ENCODE measurements at places on chromosomes 2 and 18. TPM values are rescaled to one million over a fixed set of nuclear protein-coding genes. Genes with fewer than 3 reads are reported as not detected.

Gene OSR1
- polyA plus RNA-seq = 0.27 TPM

Gene CCDC148
- polyA plus RNA-seq = 0.09 TPM

Gene PLCL1
- 0.81 TPM for polyA plus RNA-seq

Gene MROH2A
- 0.54 TPM for polyA plus RNA-seq

Gene UGT1A5
- 0.15 TPM for polyA plus RNA-seq

Gene CD207
- 0.81 TPM for polyA plus RNA-seq

Gene DNER
- not detected for polyA plus RNA-seq

Gene INHA
- polyA plus RNA-seq = 0.78 TPM

Gene TRIM43
- polyA plus RNA-seq = not detected

- no peak for DNase-seq
Measured at GRCh38 chr2:30979822-30980245, 158.4 kb downstream of the GALNT14 start.

GRCh38 chr18:11689669-11690565 lies 853 bp downstream of the GNAL start:
- DNase-seq = peak; percentile 58

DNA sequence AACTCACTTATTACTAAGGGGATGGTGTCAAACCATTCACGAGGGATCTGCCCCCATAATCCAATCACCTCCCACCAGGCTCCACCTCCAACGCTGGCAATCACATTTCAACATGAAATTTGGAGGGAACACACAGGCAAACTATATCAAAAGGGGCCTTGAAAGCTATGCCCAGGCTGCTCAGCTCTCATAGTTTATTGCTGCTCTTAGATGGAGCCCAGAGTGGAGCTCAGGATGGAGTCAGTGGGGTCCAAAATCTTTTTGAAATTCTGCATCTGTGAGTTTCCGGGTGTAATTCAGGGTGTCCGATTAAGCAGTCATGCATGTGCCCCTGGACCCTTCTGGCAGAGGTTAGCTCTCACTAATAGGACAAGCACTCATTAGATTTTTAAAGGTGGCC lies 24.3 kb downstream of the RHOB start:
- DNase-seq = no peak

DNA sequence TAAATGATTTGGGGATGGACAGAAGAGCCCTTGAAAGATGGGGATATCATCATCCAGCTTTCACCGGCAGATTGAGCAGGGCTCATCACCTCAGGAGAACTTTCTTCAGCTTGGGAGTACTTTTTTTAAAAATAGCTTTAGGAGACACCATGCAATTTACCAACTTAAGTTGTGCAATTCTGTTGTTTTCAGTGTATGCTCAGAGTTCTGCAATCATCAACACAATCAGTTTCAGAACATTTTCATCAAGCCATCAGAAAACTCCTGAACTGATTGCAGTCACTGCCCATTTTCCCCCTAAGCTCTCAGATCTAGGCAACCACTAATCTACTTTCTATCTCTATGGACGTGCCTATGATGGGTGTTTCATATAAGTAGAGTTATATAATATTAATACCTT lies 117.7 kb downstream of the CRIM1 start:
- no peak for DNase-seq

- DNase-seq = peak; percentile 63
Measured at GRCh38 chr2:114442510-114442909, at the start of gene DPP10. TSS of gene DPP10 (plus strand) at chr2:114442641.

GRCh38 chr2:109333414-109334210 lies 204.6 kb downstream of the SH3RF3 start:
- no peak for DNase-seq

GRCh38 chr18:26963292-26963691 lies 97.8 kb upstream of the AQP4 start:
- DNase-seq = no peak

DNA sequence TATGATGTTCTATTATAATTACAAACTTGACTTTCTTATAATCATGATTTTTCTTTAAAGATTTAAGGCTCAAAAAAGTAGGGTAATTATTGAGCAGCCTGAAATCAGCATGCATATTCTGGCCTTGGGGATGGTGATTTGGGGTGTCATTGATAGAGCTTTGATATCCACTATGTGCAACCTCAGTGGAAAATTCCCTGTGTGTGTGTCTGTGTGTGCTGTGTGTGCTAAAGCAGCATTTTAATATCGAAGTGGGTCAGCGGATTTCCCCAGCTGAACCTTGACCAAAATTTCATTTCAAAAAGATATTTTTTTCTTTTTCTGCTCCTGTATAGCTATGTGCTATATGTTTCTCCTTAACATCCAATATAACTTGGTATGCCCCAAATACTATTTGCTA lies 11.6 kb downstream of the KCNJ3 start:
- no peak for DNase-seq

DNA sequence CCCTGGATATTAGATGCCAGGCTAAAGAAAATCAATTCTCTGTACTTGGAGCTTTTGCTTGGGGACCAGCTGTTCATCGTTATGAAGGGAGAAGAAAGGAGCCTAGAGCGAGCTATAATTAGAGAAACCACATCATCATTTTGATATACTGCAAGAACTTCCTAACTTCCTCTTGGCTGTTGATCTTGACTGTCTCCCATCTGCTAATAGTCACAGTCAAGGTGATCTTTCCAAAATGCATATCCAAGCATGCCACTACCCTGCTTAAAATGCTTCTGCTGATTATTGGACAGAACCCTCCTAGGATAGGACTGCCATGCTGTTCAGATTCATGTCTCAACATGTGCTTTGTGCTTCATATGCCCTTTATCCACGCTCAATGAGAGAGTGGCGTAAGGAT lies 54.8 kb downstream of the RAPGEF4 start:
- no peak for DNase-seq

DNA sequence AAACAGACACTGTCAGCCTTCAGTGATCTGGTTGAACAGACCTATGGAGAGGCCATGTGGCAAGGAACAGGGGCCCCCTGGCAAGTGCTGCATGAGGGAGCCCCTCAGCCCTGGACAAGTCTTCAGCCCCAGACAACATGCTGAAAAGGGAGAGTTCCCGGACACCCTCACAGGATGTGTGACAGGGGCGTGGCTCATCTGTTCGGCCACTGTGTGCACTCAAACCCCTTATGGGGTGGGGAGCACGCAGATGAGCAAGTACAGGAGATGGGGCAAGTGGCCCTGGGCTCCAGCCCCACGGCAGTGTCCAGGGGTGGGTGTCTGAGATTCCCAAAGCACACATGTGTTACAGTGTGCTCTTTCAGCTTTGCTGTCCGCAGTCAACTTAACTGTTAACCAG lies 35.4 kb upstream of the MPPE1 start:
- DNase-seq = no peak

DNA sequence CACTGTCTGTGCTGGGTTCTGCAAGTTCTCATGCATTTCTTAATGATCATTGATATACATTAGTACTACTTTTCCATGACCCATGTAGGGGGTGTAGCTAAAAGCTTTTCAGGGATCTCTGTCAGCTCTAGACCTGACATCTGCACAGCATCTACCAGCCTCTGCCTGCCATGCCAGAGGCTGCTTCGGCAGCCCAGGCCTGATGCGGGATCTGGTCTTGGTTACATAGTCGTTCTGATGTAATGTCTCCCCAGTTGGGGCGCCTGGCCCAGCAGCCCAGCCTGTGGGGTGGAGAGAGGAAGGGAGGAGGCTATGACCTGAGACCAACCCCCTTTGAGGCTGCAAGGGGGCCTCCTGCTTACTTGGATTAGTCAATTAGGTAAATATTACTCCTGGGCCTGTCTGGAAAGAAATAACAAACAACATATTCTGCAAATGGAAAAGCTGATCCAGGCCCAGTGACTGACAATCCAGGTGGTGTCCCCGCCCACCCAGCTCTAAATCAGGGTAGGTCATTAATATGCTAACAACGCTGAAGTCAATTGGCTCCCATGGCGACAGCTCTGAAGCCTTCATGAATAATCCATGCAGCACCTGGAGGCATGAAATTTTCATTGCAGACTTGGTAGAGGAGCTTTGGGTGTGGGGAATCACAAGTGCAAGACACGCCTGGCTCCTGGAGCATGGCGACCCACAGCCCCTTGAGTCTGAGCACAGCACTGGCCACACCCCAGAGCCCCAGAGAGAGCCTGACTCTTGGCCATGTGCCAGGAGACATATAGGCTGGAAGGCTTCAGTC lies 575.3 kb downstream of the CMPK2 start:
- DNase-seq = no peak

- no peak for DNase-seq
Measured at GRCh38 chr2:16153754-16154035, 213.3 kb downstream of the MYCN start.

- DNase-seq = no peak
Measured at GRCh38 chr2:156792242-156792840, 356.2 kb downstream of the GPD2 start.

DNA sequence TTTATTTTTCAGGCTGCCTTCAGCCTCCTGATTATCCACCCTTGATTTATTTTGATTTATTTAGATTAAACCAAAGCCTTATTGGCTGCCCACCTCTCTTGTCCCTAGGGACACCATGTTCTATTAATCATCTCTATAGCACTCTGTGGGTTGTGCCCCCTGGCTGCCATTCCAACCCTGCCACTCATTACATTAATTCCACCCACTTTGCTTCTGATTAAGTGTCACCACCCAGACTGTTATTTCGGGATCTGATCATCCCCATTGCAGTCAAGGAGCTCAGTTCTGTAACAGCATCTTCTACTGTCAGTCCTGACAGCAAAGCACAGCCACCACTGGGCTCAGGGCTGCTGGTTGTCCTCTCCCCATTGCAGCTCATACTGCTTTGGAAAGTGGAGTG lies 175.1 kb upstream of the DDX18 start:
- DNase-seq = no peak

DNA sequence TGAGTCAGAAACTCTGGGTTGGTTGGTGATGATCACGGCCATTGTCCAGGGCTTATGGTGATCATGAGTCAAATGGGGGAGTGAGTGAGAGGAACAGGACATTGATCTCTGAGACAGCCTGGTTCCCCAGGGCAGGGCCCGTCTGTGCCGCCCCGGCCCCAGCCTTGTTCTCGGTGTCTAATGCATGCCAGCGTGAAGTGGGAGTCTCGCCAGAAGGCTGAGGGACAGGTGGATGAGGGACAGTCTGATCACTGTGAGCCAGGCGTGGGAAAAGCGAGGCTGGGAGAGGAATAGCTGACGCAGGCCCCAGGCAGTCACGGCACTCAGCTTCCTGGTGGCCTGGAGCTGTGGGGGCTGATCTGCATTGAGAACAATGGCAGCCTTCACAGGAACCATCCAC lies 208.3 kb upstream of the HDAC4 start:
- no peak for DNase-seq

GRCh38 chr2:239476029-239476756 lies 75.4 kb upstream of the HDAC4 start:
- no peak for DNase-seq

- DNase-seq = no peak
Measured at GRCh38 chr2:38997781-38998180, 108.1 kb downstream of the ARHGEF33 start.

DNA sequence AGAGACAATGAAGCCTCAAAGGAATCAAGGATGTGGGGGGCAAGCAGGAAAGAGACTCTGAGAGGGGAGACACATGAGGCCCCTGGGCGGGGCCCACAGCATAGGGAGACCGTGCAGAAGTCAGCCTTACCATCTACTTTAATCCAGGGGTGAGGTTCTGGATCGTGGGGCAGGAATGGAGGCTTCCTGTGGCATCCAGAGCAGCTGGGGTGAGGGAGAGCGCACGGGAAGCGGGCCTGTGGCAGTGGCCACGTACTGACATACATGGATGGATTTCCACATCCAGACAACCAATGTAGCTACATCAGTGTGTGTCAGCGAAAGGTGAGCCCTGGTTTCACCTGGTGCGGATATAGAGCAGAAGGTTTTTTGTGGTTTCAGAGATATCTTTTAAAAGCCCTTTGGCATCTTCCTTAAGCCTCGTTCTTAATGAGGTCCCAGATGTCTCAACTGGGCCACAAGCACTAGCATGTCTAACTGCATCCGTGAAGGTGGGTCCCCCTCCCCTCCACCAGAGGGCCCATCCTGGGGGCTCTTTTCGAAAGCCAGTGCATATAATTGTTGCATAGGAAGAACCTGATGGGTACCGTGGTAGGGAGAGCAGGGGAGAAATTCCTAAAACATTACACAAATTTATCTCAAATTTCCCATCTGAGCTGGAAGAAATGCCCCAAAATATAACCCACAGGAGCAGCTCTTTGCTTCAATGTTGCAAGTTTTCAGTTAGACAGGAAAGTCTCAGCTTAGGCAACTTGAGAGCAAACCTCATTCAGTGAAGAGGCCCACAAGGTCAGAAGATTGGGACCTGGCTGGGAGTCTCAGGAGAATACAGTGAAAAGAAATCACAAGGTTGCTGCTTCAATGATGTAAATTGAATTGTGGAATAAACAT lies 90.9 kb downstream of the SP3 start:
- no peak for DNase-seq

DNA sequence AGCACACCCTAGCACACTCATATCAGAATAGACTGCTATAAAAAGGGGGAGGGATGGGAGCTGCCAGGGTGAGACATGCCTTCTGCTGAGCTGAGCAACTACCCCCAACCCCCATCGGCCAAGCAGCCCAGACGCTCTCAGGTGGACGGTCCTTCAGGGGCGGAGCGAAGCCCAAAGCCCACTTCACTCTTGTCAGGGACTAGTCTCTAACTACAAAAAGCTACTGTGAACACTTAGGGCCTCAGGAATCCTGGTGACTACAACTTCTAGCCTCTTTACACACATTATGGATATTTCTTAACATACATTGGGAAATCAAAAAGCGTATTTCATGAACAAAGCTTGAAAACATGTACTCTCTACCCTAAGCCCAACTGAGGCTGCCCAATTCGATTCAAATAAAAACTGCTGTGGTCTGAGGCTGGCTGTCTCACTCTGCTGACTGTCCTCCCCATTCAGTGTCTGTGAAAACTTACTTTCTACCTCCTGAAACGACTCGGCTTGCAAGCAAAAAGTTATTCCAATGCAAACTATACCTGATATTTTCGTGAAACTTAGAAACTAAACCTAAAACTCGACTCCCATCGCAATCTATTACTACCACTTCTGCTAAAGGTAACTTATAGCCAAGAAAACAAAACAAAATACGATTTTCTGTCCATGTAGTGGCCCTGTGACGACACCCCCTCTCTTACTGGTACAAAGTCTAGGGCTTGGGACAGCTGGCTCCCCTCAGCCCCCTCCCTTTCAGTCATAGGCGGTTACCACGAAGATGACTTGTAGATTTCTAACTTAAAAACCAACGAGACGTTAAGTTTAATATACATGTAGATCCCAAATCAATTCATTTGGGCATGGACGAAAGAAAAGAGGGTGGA lies 1.2 kb downstream of the SERTAD2 start:
- DNase-seq = peak; percentile 74

- DNase-seq = no peak
Measured at GRCh38 chr2:236675526-236675925, 105.9 kb downstream of the ACKR3 start.

DNA sequence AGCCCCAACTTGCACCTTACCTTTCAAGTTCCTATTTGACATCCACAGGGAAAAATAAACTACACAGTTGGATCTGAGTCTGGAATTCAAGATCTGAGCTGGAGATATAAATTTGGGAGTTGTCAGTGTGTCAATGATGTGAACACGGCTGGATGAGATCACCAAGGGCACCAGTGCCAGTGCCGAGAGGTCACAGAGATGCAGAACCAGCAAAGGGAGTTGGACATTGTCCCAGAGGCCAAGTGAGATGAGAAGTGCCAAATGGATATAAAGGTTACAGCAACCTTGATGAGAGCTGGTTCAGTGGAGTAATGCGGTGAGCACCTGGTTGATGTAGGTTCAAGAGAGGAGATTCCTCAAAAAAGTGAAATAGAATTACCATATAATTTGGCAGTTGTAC lies 24.8 kb downstream of the LRRFIP1 start:
- DNase-seq = no peak

GRCh38 chr2:198187841-198188240 lies 383.4 kb downstream of the PLCL1 start:
- DNase-seq = no peak

- DNase-seq = no peak
Measured at GRCh38 chr2:208854717-208855116, 448.1 kb downstream of the PTH2R start.

Data from small intestine (tissue), 16 donors.